ENCODE measurements at places on chromosomes 11 and 22.
A peak's percentile ranks its signal among the peaks of the same experiment; 100 is the strongest.

- no peak for DNase-seq
Observed at GRCh38 chr11:116637766-116638165, 135.0 kb downstream of the BUD13 start.

- DNase-seq: no peak
Observed at GRCh38 chr11:48083421-48083820, 103.1 kb downstream of the PTPRJ start.

- no peak for DNase-seq
Observed at GRCh38 chr22:48424201-48424627, 1403.5 kb downstream of the BRD1 start.

DNA sequence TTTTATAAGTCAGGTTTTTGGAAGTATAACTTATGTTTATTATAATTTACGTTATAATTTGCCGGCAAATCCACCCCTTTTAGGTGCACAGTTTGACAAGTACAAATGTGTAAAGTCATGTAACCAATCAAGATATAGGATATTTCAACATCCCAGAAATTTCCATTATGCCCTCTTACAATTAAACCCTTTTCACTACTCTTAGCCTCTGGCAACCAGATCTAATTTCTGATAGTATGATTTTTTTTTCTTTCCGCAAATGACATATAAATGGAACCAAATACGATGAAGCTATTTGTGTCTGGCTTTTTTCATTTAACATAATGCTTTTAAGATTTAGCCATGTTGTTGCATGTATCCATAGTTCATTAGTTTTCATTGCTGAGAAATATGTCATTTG is 69.5 kb upstream of the HTATIP2 start:
- no peak for DNase-seq

- peak; percentile 39 for DNase-seq
Observed at GRCh38 chr11:75328426-75329277, 22.8 kb downstream of the ARRB1 start.

DNA sequence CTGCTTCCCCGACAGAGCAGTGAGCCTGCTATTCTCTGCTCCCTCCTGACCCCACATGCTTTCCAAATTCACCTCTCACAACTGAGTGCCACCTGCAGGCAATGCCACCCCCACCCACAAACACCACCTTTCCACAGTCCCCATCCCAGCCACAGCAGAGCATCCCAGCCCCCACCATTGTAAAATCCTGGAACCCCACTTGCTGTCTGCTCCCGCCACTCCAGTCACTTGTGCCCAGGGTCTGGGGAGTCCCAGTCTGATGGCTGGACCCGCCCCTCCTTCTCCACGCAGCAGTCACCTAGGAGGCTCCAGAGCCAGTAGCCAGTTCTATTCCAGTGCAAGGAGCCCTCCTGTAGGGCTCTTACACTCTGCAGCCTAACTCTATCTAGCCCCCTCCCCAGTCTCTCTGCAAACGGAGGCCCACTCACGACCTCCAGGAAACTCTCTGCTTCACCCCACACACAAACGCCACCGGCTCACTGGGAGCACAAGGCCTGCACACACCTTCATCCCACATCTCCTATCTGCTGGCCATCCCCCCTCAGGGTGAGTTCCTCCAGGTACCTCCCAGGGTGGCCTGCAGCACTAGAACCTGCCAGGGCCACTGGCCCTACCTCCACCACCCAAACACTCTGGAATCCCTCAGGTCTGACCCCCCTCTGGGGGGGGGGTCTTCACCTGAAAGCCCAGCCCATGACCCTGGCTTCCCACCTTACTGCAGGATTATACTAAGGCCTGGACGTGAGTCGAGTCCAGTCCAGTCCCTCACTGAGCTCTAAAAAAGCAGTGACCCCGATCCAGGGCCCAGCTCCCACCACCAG is 1.4 kb downstream of the GNB1L start:
- no peak for DNase-seq

GRCh38 chr11:82959987-82960778 is 58.6 kb downstream of the DDIAS start:
- DNase-seq: no peak

DNA sequence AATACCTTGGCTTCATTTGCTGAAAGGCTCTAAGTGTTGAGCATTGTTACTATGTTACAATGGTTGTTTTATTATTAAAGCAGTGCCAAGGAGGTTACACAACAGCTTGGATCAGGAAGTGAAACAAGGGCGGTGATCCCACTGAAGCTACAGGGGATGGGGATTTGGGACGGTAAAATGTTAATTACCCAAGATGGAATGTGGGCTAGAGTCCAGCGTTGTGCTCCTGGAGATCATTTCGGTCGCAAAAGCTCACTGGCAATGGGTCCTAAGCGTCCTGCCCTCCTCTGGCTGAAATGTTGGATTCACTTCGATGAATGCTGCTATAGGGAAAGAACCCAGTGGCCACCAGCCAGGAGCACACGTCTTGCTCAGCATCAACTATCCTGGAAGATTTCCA is 48.3 kb downstream of the FAM83F start:
- DNase-seq: no peak

- DNase-seq: no peak
Observed at GRCh38 chr11:79021601-79022000, 419.2 kb downstream of the TENM4 start.

DNA sequence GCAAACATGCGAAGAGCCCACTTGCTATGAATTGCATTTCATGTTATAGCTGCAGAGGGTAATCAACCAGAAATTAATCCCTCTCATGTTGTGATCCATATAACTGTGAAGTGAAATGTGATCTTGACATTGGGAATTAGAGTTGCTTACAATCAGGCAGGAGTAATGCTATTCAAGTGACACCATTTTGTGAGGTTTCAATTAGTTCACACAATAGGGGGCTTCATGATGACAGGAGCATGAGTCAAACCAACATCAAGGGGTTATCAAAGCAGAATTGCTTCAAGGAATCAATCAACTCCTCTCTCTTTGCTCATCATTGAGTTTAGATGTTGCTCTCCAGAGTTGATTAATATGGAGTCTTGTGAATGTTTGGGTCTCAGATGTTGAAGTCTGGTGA is 1585.2 kb upstream of the TENM4 start:
- no peak for DNase-seq

- no peak for DNase-seq
Observed at GRCh38 chr11:114296605-114297372, 590 bp downstream of the NNMT start.

DNA sequence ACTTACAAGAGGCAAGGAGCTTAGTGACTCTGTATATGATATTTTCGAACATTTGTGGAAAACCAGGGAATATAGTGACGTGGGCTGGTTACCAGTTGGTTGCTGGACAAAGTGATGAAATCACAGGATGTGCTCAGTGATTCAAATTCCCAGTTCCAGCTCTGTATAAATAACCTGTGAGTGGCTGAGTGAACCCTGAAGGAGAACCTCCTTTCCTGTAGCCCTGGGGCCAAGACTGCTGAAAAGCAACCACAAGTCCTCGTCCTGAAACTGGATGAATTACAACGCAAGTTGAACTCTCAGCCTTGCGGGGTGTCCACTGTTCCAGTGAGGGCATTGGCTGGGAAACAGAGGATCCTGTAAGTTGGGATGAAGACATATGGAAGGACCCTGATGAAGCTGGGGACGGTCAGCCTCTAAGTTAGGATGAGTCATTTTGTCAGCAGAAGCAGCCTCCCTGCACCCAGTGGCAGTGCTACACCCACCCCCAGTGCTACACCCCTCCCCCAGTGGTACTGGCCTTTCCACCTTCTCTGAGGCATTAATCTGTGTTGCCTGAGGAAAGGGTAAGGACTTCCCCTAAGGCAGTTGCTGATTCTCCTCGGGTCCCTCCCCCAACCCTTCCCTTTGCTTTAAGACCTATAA is 22.0 kb upstream of the CD81 start:
- no peak for DNase-seq

DNA sequence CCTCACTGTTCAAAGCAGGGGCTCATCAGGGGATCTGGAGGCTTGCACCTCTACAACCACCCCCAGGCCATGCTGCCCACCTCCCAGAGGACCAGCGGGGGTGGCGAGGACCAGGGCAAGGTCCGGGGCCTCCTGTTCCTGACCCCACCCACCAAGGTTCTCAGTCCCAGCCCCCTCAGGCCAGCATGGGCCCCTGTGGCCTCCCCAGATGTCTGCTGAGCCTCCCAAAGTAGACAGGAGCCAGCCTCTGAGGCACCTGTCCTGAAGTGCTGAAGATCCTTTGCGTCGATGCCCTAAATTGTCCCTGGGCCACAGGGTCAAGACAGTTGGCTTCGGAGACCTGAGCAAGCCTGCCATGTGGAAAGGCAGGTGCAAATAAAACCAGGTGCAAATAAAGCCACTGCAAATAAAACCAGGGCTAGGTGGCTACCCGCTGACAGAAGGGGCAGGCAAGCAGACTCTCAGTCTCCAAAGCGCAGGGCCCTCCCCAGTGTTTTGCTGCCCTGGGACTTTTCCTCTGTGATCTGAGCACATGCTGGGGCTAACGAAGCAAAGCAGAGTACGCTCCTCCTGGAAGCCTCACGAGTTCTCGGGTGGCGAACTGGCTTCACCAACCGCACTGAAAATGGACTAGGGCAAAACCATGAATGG is 22.4 kb upstream of the ARFGAP3 start:
- DNase-seq: no peak

DNA sequence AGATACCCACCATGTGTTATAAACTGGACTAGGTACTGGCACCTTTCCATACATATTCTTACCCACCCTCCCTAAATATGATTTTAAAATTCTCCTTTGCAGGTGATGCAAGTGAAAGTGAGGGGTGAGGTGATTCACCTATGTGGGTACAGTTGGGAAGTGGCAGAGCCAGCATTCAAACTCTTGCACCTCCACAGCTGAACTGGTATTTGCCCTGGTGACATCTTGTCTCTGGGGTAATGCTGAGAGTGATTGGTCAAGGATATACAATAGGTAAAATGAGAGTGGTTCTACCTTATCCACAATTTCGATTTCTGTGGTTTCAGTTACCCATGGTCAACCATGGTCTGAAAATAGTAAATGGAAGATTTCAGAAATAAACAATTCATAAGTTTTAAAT is 288.2 kb downstream of the MIAT start:
- no peak for DNase-seq

- DNase-seq: no peak
Observed at GRCh38 chr11:75831915-75832502, 17.0 kb downstream of the UVRAG start.

GRCh38 chr22:42868751-42869251 is 11.7 kb upstream of the ARFGAP3 start:
- DNase-seq: no peak

GRCh38 chr11:44095506-44096359 is at the start of gene EXT2:
EXT2 (plus strand) TSS chr11:44095678; CDS start chr11:44107713, 12,035 bp downstream.
- DNase-seq: peak; percentile 80

DNA sequence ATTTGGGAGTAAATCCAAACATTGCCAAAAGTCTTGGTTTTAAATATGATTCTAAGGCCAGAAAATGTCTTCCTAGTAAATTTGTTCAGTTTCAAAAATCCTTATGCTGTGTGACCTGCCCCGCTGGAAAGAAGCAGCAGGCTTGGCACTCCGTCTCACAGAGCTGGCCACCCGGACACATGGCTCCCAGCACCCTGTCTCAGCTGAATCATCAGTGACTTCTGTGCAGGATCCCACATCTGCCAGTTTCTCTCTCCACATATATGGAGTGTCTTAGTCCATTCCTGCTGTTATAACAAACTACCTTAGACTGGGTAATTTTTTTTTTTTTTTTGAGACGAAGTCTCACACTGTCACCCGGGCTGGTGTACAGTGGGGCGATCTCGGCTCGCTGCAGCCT is 356.7 kb downstream of the TBC1D22A start:
- no peak for DNase-seq

- no peak for DNase-seq
Observed at GRCh38 chr11:77110836-77111235, 8.2 kb downstream of the OMP start.

- DNase-seq: no peak
Observed at GRCh38 chr11:763073-763463, 14.2 kb downstream of the GATD1 start.

DNA sequence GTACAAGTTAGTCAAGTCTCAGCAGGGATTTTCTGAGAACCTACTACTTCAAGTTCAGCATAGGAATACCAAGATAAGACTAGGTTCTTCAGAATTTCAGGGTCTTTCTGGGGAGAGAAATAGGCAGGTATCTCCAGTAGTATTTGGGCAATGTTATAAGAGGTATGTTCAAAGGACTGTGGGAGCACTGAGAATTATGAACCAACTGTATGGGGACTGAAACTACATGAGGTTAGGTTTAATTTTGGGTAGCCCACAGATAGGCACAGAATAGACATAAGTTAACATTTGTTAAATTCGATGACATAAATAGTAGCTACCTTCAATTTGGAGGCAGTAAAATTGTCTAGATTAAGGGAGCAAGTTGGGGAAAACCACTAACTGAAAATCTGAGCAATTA is 9.2 kb upstream of the GAB2 start:
- DNase-seq: no peak

- no peak for DNase-seq
Observed at GRCh38 chr11:35478471-35479091, 46.8 kb downstream of the PAMR1 start.

DNA sequence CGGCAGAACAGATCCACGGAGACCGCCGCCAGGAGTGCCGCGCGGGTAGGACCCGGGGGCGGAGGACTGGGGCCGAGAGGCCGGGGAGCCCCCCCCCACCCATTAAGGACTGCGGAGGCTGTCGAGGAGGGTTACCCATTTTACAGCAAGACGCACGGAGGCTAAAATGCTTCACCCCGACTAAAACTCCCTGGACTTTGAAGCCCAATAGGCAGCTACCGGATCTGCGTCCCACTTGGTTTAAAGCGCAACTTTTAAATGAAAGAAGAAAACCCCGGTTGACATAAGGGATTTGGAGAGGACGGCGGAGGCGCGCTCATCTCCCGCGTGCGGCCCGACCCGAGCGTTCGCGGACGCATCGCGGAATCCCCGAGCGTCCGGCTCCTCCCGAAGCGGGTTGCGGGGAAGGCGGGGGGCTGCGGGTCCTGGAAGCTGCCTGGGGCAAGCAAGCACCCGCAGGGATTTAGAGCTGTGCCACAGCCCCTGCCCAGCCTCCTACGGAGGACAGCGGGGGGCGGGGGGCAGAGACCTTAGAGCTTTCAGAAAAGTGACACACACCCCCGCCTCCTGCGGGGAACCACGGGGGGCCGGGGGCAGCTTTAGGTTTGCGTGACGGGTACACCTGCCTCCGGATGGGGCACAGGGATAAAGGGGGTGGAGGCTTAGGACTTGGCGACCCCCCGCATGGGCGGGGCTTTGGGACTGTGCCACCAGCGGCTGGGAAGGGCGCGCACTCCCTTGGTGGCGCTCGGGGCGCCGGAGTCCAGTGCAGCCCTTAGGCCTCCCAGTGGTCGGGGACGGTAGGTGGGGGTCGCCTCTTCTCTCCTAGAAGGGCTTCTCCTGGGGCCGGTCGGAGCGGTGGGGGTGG is 760 bp upstream of the CELSR1 start:
- DNase-seq: no peak

DNA sequence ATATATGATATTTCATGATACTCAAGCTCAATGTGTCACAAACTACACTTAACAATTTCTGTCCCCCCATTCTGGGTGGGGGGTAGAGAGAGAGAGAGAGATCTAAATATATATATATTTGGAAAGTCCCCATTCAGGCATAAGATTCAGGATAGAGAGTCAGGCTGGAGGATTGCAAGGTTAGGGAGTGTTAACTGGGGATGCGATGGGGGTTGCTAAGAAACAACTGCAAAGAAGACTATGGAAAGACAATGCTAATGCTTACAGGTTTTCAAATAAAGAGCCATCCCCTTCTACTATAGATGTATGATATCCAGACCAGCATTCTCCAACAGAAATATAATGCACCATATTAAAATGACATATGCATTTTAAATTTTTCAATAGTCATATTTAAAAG is 79.2 kb upstream of the OR5AK2 start:
- no peak for DNase-seq

- DNase-seq: no peak
Observed at GRCh38 chr22:47036352-47036751, 273.9 kb downstream of the TBC1D22A start.

GRCh38 chr22:42831712-42832111 is 25.4 kb downstream of the ARFGAP3 start:
- no peak for DNase-seq
